ENCODE measurements at places on chromosomes 3 and 15.

DNA sequence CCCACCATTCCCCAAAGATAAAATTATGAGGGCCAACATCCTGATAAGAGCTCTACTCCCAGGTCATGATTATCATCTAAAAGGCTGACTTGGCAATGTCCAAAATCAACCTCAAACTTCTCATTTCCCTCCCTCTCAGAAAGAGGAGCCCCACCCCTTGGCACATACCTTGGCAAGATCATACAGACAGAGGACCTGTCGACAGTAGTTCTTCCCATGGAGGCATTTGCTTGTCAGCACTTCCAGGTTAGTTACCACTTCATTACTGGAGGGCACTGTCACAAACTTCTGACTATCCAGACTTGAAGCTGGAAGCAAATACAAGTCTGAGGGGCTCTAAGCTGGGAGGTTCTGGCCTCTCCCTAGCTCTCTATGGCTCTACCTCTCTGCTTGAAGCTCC, 37.8 kb downstream of the EIF3J start:
- no peak for DNase-seq

DNA sequence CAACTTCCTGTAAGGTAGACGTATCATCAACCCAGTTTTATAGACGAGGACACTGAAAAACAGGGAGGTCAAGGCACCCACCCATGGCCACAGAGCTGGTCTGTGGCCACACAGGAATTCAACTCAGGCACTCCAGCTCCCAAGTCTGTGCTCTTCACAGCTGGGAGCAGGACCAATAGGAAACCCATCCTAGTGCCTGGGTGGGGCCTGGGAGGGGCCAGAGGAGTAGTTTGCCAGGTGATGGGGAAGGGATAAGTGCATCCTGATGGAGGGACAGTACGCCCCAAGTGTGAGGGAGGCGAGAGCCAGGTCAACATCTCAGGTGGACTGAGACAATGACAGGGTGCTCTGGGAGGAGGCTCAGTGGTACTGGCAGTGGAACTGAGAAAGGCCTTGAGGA, 22.0 kb downstream of the KIF9 start:
- no peak for DNase-seq

DNA sequence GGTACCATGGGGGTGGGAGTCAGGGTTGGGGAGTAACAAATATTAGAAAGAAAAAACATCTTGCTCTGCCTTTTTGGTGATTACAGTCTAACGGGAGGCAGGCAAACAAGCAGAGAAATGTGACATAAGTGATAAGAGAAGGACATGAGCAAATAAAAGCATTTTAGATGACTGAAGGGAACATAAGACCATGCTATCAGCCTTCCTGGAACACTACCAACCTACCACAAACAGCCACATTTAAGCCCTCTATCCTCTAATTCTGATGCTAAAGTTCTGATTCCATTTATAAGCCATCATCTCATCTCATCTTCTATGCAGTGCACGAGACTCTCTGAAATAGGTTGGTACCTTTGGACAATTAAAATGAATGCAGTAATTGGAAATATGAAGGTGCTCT, 243.4 kb upstream of the P2RY1 start:
- no peak for DNase-seq

DNA sequence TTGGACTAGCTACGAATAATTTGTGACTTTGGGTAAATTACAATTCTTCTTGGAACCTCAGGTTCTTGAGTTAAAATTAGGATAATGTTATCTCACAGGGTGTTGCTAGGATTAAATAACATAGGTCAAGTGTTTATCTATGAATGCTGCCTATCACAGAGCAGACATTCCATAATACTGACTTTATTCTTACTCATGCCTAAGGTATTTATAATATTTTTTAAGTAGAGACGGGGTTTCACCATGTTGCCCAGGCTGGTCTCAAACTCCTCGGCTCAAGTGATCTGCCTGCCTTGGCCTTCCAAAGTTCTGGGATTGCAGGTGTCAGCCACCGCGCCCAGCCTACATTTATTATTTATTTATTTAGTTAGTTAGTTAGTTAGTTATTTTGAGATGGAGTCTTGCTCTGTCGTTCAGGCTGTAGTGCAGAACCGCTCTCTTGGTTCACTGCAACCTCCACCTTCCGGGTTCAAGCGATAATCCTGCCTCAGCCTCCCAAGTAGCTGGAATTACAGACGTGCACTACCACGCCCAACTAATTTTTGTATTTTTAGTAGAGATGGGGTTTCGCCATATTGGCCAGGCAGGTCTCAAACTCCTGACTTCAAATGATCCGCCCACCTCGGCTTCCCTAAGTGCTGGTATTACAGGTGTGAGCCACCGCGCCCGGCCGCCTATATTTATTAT, 741 bp upstream of the ZNF106 start:
- DNase-seq, result no peak

DNA sequence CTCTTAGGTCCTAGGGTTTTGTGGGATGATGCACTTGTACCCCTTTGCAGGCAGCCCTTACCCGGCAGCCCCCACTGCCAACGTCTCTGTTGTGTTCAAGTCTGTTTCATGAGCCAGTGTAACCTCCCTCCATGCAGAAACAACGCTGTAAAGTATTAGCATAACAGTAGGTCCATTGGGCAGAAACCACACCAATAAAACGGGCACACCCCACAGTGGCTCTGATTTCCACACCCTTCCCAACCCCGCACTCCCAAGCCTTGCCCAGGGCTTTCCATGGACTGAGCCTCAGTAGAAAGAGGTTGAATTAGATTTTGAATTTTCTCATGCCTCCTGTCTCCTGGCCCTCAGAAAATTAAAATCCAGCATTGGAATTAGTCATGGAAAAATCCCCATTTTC, 124.5 kb downstream of the CACNA1D start:
- no peak for DNase-seq

- DNase-seq, result no peak
Measured at GRCh38 chr3:24141548-24141947, 196.5 kb downstream of the NR1D2 start.

GRCh38 chr3:157926822-157927221, 179.4 kb downstream of the SHOX2 start:
- no peak for DNase-seq

- no peak for DNase-seq
Measured at GRCh38 chr15:64870353-64870752, 28.6 kb downstream of the PLEKHO2 start.

- DNase-seq, result no peak
Measured at GRCh38 chr3:53708001-53708621, 138.1 kb downstream of the CHDH start.

GRCh38 chr15:57213862-57214261, 162.4 kb upstream of the CGNL1 start:
- peak; percentile 2 for DNase-seq

DNA sequence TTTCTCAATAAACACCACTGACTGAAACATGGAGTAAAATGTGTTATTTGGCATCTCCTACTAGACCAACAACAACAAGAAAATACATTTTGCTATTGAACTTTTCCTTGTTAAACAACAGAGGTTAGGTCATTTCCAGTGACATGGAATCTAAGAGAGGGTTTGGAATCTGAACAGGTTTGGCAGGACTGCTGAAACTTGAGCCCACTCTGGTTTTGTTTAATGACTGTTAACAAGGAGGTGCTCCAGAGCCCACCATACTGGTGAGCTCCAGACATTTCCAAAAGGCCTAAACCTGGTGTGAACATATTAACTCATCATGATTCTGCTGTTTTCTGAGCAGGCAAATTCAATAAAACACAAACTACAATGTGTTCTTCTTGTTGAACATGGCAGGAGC, 330.7 kb upstream of the TRIM42 start:
- no peak for DNase-seq

DNA sequence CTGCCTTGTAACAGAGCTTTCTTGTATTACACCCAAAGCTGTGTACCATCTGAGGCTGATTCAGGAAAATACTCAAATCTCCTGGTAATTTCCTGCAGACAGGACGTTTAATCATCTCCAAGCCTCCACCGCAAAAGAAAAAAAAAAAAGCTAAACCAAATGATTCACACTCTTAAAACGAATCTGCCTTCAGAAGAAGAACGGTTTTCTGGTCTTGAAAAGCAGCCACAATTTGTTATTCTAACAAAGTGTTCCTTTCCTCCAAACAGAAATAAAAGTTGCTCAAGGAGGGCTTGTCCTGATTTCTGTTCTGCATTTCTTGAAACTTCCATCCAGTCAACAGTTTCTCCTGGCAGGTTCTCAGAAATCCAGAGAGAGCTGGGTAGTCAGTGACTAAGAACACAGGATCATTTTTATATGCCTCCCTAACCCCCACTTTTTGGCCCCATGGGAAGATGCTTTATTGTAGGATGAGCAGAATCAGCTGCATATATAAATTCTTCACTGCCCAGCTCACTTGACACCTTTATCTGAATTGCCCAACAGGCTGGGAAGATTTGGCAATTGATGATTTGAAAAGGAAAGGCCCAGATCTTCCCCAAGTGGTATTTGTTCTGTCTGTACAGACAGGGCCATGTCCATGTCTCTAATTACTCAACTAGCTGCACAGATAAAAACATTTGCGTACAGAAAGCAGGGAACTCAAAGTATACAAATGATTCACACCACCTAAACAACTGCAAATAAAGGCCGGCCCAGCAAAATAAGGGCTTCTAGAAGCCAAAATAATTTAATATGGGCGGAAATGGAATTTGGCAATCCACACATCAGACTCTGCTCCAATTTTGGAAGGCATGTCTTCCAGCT, 41.0 kb upstream of the PRICKLE2 start:
- no peak for DNase-seq

Measured in germinal center (tissue), 1 donor.